ENCODE measurements at places on chromosomes 16 and 17.

- DNase-seq: no peak
Measured at GRCh38 chr17:76868669-76869495, 678 bp downstream of the MGAT5B start.

GRCh38 chr17:67700725-67701119 is 17.0 kb upstream of the NOL11 start:
- no peak for DNase-seq

DNA sequence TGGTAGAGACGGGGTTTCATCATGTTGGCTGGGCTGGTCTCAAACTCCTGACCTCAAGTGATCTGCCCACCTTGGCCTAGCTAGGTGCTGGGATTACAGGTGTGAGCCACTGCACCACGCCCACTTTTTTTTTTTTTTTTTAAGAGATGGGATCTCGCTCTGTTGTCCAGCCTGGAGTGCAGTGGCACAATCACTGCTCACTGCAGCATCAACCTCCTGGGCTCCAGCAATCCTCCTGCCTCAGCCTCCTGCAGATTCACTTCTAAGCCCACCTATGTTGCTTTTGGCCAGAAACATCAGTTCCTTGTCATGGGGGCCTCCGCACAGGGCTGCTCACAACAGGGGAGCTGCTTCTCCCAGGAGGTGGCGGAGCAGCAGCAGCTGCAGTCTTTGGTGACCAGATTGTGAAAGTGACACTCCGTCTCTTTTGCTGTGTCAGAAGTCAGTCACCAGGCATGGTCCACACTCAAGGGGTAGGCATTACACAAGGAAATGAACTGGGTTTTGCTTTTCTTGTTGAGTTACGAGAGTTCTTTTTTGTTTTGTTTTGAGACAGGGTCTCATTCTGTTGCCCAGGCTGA is 4.5 kb upstream of the NME4 start:
- DNase-seq: no peak

DNA sequence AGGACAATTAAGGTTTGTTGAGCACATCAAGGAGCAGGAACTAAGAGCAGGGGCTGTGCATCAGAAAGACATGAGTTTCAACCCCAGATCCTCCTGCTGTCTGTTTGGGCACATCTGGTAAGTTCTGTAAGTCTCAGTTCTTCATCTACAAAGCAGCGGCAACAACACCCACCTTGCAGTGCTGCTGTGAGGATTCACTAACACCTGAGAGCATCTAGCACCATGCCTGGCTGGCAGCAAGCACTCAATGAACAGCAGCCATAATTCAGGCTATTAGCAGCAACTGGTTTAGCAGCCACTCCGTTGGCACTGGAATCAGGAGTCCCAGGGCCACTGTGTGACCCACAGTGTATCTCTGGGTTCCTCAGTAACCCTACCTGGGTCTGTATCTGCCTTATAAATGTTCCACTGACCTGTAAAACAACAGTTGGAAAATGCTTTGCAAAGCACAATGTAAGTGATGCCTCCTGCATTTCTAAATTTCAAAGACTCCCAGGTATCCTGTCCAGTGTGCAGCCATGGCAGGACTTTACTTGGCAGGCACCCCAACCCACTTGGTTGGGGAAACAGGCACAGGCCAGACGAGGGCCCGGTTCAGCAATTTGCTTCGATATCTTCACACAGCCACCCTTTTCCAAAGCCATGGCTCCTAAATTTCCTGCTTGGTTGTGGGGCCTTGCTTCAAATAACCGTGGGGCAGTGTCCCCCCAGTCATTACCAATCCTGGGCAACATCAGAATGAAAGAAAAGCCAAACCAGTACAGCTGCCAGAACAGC is 4.2 kb downstream of the ST3GAL2 start:
- DNase-seq: no peak

- DNase-seq: no peak
Measured at GRCh38 chr16:16151315-16151714, 72.0 kb downstream of the ABCC6 start.

DNA sequence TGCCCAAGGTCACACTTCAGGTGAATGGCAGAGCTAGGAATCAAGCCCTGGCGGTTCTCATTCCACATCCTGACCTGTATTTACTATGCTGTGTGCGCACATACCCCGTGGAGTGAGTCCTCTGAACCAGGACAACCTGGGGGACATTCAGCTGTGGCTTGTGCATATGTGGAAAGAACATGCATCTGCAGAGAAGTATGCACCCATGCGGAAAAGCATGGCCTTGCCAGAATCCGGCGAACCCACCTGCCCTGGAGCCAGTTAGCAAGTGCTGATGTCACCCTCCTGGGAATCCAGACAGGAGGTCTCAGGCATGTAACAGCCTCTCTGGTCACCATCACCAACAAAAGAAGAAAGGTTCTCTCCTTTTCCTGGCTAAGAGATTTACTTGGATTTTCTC is 1.9 kb downstream of the RASL10B start:
- no peak for DNase-seq

- no peak for DNase-seq
Measured at GRCh38 chr16:4169415-4169814, 53.2 kb upstream of the ADCY9 start.

- DNase-seq: peak; percentile 22
Measured at GRCh38 chr17:42135664-42136653, 13.4 kb downstream of the HSPB9 start.

DNA sequence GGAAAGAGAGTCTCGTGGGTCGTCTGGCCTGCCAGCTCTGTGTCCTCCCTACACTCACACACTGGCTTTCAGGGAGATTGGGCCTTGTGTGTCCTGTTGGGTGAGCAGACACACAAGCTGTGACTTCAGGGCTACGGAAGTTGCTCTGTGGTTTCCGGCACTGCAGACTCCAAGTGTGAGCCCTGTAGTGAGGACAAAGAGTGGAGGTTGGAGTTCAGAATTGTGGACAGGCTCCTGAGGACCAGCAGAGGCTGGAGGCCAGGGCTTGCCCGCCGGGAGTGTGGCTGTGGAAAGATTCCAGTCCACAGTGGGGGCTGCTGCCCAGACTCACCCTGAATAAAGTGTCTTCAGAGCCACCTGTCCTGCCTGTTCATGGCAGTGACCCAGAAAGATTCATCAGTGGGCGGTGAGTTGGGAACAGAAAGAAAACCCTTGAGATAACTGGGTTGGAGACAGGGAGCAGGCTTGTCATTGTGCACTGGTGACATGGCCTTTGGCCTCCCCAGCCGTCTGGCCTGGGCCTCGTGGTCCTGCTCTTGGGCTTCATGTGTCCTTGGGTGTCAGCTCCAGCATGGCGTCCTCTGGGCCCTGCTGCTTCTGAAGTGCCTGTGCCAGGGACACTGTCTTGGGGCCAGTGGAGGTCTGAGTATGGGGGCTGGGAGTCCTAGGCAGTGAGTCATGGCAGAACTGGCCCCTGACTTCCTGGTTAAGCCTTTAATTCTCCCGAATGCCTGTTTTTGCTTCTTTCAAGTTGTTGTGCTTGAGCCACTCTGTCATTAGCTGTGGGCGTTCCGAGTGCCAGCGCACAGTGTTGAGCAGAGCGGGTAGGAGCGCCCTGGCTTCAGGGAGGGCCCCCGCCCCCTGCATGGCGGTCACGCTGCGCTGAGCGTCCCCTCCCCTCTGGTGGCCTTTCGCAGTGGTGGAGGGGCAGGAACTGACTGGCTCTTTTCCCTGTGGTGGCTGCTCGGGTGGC is 19.9 kb upstream of the ZNF750 start:
- peak; percentile 79 for DNase-seq

DNA sequence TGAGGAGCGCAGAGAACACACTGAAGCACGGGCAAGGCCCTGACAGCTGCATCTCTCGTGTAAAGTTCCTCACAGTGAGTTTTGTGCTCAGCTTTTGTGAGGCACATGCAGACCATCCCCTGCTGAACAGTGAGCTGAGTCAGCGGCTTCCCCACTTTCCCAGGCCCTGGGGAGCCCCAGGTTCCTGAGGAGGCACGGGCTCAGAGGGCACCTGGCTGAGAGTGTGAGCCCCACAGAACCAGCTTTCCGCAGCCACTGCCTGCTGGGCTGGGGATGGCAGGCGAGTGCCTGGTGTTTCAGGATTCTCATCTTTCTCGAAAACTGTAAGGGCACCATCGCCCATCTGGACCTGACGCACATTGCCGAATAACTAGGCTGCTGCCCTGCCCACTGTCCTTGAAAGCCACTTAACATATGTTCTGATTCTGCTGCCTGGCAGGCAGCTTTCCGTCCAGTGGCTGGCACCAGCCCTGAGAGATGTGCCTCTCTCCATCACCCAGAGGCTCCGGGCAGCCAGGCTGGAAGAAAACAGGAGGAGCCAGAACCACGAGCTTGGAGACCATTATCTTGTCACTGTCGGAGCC is 266.7 kb upstream of the FOXF1 start:
- no peak for DNase-seq

- no peak for DNase-seq
Measured at GRCh38 chr17:46027048-46027975, 28.3 kb downstream of the STH start.

GRCh38 chr17:81033535-81034167 is 1.3 kb upstream of the BAIAP2 start:
- no peak for DNase-seq

- DNase-seq: no peak
Measured at GRCh38 chr16:69250081-69250480, 61.1 kb upstream of the VPS4A start.

- no peak for DNase-seq
Measured at GRCh38 chr16:48597563-48598387, 12.2 kb downstream of the N4BP1 start.

- no peak for DNase-seq
Measured at GRCh38 chr16:54135361-54136275, 151.0 kb downstream of the IRX3 start.

GRCh38 chr17:48259694-48260291 is 152.2 kb downstream of the SNX11 start:
- DNase-seq: no peak

DNA sequence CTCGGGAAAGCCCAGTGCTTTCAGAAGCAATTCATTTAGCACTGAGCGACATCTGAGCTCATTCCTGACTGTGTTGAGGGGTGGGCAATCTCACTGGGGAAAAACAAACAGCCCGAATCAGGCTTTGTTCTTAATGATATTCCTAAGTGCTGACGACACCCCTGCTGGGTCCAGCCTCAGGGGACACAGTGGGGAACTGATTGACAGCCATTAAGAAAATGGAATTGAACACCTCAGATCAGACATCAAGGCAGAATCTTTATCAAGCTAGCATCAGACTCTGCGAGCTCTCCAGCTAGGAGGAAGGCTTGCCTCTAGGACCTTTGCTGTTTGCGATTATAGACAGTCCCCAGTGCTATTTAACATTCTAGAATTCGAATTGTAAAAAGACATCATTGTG is 22.5 kb upstream of the LYRM9 start:
- DNase-seq: no peak

DNA sequence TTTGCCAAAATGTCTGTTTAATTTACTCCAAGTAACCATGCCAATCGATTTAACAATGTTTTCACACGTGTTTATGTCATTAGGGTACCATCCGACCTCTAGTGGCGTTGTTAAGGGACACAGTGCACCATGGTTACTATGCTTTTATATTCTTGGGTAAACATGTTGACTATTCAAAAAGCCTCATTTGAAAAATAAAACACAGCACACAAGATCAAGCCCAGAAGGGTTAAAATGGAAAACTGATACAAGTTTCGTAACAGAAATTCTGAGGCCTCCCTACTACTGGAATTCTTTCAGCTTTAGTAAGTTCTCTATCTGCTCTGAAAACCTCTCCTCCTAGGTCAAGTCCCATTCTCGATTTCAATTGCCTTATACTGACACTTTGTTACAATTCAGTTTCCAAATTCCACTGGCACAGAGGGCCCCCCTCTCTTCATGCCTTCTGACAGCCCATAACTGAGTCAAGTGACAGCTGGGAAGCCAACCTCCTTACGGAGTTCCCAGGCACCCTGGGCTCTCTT is 2.1 kb downstream of the CFAP20 start:
- DNase-seq: peak; percentile 82

GRCh38 chr16:68070249-68070730 is 14.9 kb upstream of the NFATC3 start:
- no peak for DNase-seq

DNA sequence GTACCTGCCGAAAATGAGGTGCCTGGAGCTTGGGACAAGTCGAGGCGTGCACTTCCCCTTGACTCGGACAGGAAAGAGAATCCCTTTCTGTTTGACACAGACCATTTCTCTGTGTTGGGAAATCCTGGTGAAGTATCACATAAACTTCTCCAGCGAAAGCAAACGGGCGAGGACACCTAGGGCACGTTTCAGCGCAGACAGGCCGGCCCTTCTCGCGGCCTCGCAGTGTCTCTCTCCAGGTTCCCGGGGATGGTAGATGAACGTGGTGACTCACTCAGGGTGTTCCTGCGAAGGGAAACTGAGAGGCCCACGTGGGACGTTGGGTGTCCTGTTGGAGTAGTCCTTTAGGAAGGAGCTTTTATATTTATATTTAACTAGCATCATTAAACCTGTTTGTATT is 36.3 kb upstream of the ZNF750 start:
- no peak for DNase-seq

DNA sequence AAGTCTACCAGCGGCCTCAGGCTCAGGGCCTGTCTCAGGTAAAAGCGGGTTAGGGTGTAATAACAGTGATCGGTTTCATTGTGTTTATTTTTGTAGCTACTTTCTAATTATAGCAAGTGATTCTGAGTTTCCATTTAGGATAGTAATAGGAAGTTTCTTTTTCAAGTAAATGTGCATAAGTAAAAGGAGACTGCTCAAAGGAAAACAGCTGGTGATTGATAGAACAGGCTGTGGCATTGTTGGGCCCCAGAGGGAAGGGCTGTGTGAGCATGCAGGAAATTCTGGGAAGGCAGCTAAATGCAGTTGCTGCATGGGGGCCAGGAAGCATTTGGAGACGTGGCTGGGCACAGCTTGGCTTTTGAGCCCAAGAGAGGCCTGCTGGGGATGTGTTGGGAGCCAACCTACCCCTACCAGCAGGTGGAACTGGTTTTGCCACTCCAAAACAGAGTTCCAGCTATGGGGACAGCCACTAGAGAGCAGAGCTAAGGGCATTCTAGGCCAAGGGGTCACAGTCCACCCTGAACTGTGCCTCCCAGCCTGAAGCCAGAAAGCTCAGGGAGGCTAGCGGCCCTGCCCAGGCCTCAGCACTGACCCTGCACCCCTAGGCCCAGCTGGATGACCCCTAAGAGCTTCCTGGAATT is 12.6 kb downstream of the SNX20 start:
- DNase-seq: no peak

DNA sequence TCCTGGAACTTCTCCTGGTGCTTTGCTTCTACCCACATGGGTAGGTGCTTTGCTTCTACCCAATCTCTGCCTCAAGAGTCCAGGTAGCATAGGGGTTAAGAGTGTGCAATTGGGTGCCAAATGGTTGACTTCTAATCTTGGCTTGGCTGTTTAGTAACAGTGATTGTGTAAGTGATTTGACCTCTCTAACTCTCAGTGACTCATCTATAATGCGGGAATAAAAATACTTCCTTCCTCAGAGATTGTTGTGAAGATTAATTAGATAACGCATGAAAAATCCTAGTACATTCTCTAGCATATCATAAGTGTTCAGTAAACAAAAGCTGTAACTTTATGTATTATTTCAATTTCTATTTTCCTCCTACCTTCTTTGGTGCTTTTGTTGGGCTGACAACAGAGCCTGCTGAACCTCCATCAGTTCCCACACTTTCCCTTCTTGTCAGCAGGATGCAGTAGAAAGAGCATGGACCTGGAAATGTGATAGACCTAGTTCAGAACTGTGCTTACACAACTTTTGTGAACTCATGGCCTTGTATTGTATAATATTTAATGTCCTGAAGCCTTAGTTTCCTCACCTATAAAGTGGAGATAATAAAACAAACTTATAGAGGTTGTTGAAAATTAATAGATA is 72.9 kb upstream of the SMIM36 start:
- DNase-seq: no peak

GRCh38 chr16:13519871-13520270 is 400.1 kb upstream of the ERCC4 start:
- no peak for DNase-seq

Data from CD4-positive, alpha-beta T cell treated with Interleukin-4 for 4 hours (primary cell).